Activated CD4-positive, alpha-beta T cell treated with anti-CD3 and anti-CD28 coated beads, Interleukin-2, amount 10 ng/mL, durations not matched to agents 7 days and 5 days (primary cell): ENCODE measurements at places on chromosomes 12 and 14.
A peak's percentile ranks its signal among the peaks of the same experiment; 100 is the strongest.

GRCh38 chr14:94748667-94749347 is 21.1 kb downstream of the GSC start:
- DNase-seq: peak; percentile 16

- no peak for DNase-seq
These were observed 171.7 kb downstream of the MIPOL1 start for GRCh38 chr14:37369425-37369824.

GRCh38 chr14:56678838-56679237 is 99.2 kb downstream of the TMEM260 start:
- DNase-seq: no peak

GRCh38 chr12:24307716-24308335 is 358.4 kb upstream of the SOX5 start:
- DNase-seq: no peak

DNA sequence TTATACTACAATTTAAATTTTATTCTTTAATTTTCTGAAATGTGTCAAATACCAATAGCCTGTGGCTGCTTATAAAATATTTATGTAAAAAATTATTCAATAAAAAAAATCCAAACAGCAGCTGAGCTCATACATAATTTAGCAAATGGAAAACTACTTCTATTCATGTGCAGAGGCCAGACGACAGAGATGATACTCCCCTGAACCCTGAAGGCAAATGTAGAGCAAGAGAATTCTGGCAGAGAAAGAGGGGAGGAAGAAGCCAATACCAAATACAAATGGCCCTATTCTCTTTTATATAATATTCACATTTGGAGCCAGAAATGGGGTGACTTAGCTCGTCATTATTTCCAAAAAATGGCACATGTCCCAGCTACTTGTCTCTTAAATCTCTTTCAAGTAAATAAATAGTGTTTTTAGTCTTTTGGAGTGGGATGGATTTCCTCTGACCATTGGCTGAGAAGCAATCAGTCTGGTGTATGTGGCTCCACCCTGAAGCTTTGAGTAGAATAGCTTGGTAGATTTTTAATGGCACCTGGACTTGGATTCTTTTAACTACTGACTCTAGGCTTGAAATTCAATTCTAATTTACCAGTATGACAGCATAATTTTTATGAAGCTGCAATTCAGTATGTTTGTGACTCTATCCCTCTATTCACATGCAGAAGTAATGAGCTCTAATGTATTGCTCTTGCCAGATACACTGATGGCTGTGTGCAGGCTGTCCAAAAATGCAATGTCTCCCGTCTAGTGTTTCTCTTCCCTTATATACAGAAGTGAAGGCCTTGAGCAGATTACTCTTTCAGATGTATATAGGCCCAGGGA is 113.4 kb upstream of the SCAF11 start:
- DNase-seq: no peak

- DNase-seq: no peak
These were observed 203.5 kb upstream of the G2E3 start for GRCh38 chr14:30355431-30355913.

GRCh38 chr14:29836395-29836794 is 91.3 kb downstream of the PRKD1 start:
- no peak for DNase-seq

- DNase-seq: no peak
These were observed 65.1 kb upstream of the ETV6 start for GRCh38 chr12:11584221-11584855.

DNA sequence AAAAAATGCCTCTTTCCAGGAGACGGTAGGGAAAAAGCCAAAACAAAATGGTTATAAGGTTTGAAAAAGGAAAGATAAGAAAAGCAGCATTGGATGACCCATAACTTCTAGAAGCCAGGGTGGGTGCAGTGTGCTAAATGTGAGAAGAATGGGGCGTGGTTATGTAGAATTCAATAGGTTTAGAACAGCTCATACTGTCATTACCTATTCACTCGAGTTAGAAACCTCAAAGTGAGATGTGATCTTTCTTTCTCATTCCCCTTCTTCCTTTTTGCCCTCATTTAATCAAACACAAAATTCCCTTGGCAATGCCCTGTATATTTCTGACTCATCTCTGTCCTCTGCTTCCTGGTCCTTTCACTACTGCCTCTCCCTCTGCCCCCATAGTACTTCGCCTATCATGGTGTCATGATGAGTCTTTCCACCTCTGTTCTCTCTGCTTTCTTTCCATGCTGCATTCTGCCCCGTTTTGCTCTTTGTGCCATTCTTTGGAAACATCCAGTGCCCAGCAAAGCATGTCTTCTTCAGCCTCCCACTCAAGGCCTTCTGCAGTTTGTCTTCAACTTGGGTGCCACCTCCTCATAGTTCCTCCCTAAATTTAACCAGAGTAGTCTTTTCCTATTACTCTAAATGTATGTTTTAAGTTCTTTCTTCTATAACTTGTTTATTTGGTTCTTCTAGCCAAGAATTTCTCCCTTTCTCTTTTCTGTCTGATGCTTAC is 496.3 kb downstream of the NRXN3 start:
- DNase-seq: no peak

DNA sequence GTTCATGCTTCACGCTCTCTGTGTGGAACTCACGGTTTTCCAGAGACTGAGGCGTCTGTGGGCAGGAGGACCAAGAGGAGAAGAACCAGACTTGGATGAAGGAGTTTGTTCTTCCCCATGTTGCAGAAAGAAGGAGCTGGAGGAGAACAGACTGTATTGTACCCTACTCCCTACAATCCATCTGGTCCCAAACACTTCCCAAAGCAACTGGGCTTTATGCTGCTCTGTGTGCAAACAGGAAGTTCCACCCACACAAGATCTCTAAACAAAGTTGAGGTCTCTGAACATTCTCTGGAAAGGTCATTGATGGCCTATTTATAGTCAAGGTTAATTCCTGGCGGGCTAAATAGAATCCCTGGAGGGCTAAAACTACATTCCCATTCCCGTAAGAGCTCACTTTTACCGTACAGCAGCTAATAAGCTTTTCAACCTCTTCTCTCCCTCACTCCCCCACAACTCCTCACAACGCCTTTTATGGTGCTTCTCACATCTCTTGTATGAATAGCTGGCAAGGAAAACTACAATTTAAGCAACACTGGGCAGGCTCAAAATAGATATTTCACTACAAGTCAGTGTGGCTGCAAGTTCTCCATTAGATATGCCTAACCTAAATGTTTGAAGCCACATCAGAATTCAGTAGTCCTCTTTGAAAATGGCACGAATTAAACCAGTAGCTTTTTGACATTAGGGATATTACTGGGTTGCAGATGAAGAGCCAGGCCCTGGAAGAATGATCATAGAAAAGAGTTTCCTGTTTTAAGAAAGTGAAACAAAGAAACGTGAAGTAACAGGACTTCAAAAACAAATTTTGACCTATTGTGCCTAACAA is at the start of gene A2M:
TSS of gene A2M (minus strand) at position 189 of the 829 bp plus-strand sequence. CDS start at position 119, 70 bp downstream.
- DNase-seq: no peak

DNA sequence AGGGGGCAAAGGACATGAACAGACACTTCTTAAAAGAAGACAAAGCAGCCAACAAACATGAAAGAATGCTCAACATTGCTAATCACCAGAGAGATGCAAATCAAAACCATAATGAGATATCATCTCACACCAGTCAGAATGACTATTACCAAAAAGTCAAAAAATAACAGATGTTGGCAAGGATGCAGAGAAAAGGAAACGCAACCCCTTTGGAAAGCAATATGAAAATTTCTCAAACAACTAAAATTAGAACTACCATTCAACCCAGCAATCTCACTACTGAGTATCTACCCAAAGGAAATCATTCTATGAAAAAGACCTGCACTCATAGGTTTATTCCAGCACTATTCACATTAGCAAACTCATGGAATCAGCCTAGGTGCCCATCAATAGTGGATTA is 25.6 kb downstream of the MDM1 start:
- DNase-seq: no peak

- no peak for DNase-seq
These were observed 10.6 kb downstream of the KCNK13 start for GRCh38 chr14:90072350-90072749.

- no peak for DNase-seq
These were observed 38.3 kb upstream of the FAR2 start for GRCh38 chr12:29110506-29111442.

- DNase-seq: no peak
These were observed 47.3 kb downstream of the FNTB start for GRCh38 chr14:65034021-65034420.

GRCh38 chr12:105201299-105201698 is 34.7 kb downstream of the APPL2 start:
- DNase-seq: no peak

DNA sequence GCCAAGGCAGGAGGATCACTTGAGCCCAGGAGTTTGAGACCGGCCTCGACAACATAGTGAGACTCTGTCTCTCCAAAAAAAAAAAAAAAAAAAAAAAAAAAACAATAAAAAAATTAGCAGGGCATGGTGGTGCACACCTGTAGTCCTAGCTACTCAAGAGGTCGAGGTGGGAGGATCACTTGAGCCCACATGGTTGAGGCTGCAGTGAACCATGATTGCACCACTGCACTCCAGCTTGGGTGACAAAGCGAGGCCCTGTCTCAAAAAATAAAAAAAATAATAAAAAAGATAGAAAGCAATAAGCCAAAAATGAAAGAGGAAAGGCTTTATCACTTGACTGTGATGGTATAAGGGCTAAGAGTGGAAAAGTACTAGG is 10.2 kb upstream of the PEBP1 start:
- DNase-seq: no peak

DNA sequence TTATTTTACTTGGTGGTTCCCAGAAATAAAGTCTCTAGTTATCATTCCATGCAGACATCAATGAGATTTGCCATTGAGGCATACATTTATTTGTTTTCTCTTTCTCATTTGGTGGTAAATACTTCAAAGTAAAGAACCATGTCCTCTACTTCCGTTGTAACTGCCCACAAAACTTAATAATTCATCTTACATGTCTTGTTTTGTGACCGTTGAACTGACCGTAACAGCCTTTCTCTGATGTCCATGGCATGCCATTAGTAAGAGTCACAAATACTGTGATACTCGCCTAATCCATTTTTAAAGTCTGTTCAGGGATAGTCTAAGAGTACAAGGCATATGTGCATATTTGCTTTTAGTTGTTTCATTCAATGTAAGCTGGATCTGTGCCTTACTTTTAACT is 145.3 kb downstream of the ETV6 start:
- no peak for DNase-seq

GRCh38 chr14:102633906-102634595 is 41.6 kb downstream of the RCOR1 start:
- DNase-seq: no peak

- DNase-seq: no peak
These were observed 18.0 kb downstream of the HECTD1 start for GRCh38 chr14:31189346-31190218.
